Testis (tissue), 5 donors: ENCODE measurements at places on chromosomes 6 and 20. TPM values are rescaled to one million over a fixed set of nuclear protein-coding genes. Genes with fewer than 3 reads are reported as not detected.

Gene MYLK4
- total RNA-seq: 0.71 TPM

Gene SRSF12
- total RNA-seq: 14.7 TPM

Gene PI16
- total RNA-seq: 9.8 TPM

Gene SAPCD1
- total RNA-seq: 11.6 TPM

DNA sequence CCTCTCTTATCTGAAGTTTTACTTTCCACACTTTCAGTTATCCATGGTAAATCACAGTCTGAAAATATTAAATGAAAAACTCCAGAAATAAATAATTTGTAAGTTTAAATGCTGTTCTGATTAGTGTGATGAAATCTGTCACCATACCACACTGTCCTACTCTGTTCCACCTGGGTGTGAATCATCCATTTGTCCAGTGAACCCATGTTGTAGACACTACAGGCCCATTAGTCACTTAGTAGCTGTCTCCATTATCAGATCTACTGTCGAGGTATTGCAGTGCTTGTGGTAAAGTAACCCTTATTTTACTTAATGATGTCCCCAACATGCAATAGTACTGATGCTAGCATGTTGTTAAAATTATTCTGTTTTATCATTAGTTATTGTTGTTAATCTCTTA is 29.2 kb upstream of the MMS22L start:
- no peaks in the 10 kb centered on the region for H3K4me1 ChIP-seq
- no peaks in the 10 kb centered on the region for H3K36me3 ChIP-seq
- DNase-seq: no peak
- H3K4me3 ChIP-seq: no peak overlapping the region
- no peaks in the 10 kb centered on the region for H3K27me3 ChIP-seq

DNA sequence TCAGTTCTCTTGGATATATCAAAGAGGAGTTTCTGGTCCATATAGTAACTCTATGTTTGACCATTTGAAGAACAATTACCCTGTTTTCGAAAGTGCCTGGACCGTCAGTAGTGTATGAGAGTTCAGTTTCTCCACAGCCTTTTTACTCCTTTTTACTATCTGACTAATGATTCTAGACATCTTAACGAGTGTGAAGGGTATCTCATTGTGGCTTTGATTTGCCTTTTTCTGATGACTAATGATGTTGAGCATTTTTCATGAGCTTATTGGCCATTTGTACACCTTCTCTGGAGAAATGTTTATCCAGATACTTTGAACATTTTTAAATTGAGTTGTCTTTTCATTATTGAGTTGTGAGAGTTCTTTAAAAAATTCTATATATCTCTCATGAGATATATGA is 114.9 kb upstream of the ATXN1 start:
- no peak overlapping the region for H3K4me3 ChIP-seq
- no peaks in the 10 kb centered on the region for H3K4me1 ChIP-seq
- H3K36me3 ChIP-seq: no peaks in the 10 kb centered on the region
- H3K27me3 ChIP-seq: no peaks in the 10 kb centered on the region
- DNase-seq: no peak

DNA sequence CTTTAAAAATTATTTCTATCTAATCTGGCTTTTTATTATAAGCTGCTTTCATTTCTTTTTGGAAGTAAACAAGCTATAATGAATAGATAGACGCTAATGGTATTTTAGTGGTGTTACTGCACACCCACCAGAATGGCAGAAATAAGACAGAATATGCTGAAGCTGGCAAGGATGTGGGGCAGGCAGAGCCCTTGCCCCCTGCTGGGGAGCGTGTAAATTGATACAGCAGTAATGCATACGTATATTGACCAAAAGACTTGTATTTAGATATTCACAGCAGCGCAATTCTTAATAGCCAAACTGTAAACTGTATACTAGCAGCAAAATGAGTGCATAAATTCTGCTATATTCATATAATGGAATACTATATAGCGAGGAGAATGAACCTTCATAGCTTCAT is 35.3 kb downstream of the TMEM181 start:
- H3K36me3 ChIP-seq: no peaks in the 10 kb centered on the region
- no peaks in the 10 kb centered on the region for H3K27me3 ChIP-seq
- no peak for DNase-seq
- no peak overlapping the region for H3K27ac ChIP-seq

DNA sequence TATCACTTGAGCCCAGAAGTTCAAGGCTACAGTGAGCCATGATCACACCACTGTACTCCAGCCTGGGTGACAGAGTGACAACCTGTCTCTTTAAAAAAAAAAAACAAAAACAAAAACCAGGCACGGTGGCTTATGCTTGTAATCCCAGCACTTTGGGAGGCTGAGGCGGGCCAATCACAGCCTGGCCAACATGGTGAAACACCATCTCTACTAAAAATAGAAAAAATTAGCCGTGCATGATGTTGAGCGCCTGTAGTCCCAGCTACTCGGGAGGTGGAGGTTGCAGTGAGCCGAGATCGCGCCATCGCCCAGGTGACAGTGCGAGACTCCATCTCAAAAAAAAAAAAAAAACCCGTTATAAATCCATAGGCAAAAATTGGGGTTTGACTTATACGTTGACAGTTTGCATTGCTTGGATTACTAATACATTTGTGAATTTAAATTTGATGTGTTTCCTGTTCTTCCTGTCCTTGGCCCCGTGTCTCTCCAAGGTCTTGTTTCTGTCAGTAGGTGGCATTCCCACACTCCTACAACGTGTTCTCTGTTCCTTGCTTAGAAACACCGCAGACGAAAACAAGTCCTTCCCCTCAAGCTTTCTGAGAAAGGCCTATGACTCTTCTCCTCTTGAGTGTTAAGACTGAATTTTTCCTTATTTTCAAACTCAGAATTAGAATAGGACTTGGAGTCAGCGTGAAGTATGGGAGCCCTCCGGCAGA is 147.0 kb downstream of the DTNBP1 start:
- H3K27ac ChIP-seq: peak overlapping the region; percentile 39
- H3K4me3 ChIP-seq: no peak overlapping the region
- H3K36me3 ChIP-seq: no peaks in the 10 kb centered on the region
- H3K4me1 ChIP-seq: peaks cover 16% of the 10 kb centered on the region
- H3K27me3 ChIP-seq: no peaks in the 10 kb centered on the region

DNA sequence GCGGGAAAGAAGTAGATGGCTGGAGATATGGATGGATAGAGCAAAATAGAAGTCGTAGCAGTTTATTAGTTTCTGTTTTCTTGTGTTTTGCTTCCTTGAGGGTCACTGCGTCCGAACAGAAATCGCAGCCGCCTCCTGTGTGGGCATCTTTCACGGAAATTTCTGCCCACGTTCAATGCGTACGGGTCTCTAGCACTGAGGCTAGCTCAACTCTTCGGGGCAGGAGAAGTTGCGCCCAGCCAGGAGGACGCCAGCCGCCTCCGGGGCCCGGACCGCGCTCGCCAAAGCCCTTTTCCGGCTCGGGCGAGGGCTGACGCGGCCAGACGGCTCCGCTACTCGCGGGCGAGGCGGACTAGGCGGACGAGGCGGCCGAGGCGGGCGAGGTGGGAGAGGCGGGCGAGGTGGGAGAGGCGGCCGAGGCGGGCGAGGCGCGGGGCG is 814 bp downstream of the TFAP2B start:
- no peaks in the 10 kb centered on the region for H3K36me3 ChIP-seq
- no peak overlapping the region for H3K27ac ChIP-seq
- no peak for DNase-seq
- H3K4me1 ChIP-seq: peaks cover 3% of the 10 kb centered on the region
- H3K4me3 ChIP-seq: peak overlapping the region; percentile 6

DNA sequence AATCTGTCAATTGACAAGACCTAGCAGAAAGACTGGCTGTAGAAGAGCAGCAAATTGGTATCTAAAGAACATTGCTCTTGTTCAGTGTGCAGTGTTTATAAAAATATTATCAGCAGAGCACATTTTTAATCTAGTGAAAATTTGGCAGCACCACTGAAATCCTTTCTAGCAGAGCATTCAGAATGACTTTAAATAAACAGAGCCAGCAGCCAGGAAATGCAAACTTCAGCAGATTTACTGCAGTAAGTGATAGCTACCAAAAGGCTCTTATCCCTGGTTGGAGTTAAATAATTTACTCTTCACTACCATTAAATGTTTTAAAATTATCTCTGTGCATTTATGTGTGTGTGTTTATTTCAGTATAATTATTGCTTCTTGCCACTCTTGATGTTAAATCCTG is 590.9 kb upstream of the CITED2 start:
- no peak overlapping the region for H3K4me3 ChIP-seq
- peak; percentile 46 for DNase-seq
- no peaks in the 10 kb centered on the region for H3K27me3 ChIP-seq
- peaks cover 35% of the 10 kb centered on the region for H3K4me1 ChIP-seq

- DNase-seq: no peak
- H3K36me3 ChIP-seq: no peaks in the 10 kb centered on the region
- no peaks in the 10 kb centered on the region for H3K27me3 ChIP-seq
- no peak overlapping the region for H3K27ac ChIP-seq
- H3K4me1 ChIP-seq: no peaks in the 10 kb centered on the region
Observed at GRCh38 chr6:21501815-21502214, 91.7 kb upstream of the SOX4 start.

DNA sequence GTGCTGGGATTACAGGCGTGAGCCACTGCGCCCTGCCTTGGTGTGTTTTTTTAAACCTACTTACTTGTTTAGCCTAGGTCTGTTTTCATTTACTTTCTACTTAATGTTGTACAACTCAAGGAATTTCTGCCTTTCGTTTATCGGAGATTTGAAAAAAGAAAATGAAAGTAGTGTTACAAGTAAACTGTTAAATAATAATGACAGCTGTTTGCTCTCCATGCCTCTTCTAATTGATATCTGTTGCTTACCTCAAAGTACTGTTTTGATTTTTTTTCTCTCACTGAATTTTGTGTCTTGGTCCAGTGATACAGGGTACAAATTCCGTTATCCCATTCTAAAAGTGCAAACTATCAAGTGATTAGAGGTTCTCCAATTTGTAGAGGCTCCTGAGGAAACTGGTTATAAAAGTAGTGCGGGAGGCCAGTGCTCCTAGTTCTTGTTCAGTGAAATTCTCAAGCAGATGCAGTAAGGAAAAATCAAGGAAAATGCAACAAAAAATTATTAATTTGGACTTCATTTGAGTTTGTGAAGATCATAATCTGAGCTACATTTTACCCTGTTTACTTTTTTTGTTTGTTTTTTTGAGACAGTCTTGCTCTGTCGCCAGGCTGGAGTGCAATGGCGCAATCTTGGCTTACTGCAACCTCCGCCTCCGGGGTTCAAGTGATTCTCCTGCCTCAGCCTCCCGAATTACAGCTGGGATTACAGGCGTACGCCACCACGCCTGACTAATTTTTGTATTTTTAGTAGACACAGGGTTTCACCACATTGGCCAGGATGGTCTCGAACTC is 2.2 kb downstream of the UBR2 start:
- no peaks in the 10 kb centered on the region for H3K27me3 ChIP-seq
- H3K27ac ChIP-seq: peak overlapping the region; percentile 95
- H3K36me3 ChIP-seq: no peaks in the 10 kb centered on the region
- no peak for DNase-seq

DNA sequence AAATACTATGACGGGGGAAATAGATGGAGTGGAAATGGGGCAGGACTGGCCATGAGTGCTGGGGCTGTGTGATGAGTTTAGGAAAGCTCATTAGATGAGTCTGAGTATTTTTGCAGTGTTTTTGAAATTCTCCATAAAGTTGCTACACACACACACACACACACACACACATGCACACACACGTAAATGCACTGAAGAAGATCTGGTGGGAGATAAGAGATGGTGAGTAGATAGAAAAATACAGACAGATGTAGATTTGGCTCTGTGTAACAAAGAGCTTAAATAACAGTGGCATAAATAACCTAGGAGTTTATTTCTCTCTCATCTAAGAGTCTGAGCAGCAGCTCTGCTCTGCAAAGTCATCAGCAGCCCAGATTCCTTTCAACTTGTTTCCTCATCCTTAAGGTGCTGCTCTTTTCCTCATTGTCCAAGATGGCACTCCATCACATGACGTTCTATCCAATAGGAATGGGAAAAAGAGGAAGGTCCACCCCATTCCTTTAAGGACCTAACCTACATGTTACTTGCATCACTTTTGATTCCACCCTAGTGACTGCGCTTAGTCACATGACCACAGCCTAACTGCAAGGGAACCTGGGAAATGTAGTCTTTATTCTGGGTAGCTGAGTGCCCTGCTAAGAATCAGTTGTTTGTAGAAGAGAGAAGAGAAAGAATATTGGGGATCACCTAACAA is 76.4 kb downstream of the EYA2 start:
- DNase-seq: peak; percentile 34
- H3K4me1 ChIP-seq: no peaks in the 10 kb centered on the region

DNA sequence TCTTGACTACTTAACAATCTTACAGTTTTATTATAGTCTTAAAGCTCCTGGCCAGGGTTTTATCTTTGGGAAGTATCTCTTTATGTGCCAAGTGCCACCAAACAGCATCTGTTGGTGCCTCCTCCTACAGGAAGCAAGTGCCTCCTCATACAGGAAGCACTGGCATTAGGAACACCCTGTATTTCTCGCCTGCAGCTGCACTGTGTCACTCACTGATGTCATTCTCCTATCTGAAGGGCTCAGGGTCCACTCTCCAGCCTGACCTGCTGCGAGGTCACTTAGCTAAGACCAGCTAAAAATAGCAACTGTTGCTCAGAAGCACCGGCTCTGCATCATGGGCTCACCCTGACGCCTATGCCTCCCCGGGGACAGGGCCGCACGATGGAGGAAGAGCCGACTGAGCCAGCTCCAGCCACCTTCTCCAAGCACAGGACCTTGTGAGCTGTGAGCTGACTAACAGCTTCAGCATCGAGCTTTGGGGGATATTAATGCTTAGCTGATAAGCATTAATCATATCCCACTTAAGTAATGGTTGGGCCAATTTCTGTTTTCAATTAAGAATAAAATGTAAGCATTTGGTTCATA is 66.3 kb upstream of the CD93 start:
- H3K27ac ChIP-seq: no peak overlapping the region
- no peaks in the 10 kb centered on the region for H3K27me3 ChIP-seq
- H3K4me1 ChIP-seq: peaks cover 17% of the 10 kb centered on the region
- no peaks in the 10 kb centered on the region for H3K36me3 ChIP-seq
- peak; percentile 66 for DNase-seq
- H3K4me3 ChIP-seq: no peak overlapping the region

DNA sequence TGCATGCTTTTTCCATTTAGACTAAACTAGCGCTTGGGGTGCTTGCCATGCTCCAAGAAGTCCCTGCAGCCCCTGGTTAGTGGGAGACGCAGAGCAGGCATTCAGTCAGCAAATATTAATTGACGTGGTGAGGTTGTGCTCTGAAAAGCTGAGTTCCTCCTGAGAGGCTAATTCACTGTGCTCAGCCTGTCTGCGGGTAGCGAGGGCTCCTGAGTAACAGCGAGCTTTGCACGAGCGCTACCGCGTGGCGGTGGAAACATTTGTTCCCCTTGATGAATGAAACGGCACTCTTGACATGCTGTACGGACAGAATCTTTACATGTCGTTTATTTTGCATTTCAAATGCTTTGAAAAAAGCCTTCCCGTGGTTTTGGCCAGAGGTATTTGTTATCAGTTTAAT is 170.6 kb upstream of the AGPAT4 start:
- H3K27ac ChIP-seq: no peak overlapping the region
- no peaks in the 10 kb centered on the region for H3K27me3 ChIP-seq
- H3K4me1 ChIP-seq: peaks cover 9% of the 10 kb centered on the region
- peak; percentile 77 for DNase-seq
- H3K36me3 ChIP-seq: no peaks in the 10 kb centered on the region
